ENCODE measurements at places on chromosomes 1 and 21. TPM values are rescaled to one million over a fixed set of nuclear protein-coding genes. Genes with fewer than 3 reads are reported as not detected.

GRCh38 chr1:161198194-161198896 lies 509 bp downstream of the ADAMTS4 start:
- no peak for DNase-seq

DNA sequence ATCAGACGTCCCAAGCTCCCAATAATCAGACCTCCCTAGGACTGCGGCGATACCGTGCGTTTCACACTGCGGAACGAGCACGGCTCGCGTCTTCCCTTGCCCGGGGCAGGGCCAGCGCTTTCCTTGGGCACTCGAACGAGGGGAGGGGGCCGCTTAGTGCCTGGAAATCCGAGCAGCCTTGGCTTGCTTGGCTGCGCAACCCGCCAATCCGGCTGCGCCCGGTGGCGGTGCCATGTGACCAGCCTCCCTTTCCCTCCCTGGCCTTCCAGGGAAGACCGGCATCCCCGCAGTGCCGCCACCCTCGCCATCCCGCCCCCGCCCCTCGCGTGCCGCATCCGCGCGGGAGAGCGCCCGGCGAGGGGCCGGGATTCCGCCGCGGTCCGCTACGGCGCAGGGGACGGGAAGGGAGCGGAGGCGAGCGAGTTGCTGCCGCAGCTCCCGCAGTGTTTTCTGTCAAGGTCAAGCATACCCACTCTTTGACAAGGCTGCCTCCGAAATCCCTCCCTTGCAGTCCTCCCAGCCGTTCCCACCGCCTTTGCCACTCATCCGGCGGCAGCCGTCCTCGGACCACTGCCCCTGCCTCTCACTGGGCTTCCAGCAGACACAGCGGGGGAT lies 8.3 kb upstream of the RNF19B start:
- peak; percentile 88 for DNase-seq

DNA sequence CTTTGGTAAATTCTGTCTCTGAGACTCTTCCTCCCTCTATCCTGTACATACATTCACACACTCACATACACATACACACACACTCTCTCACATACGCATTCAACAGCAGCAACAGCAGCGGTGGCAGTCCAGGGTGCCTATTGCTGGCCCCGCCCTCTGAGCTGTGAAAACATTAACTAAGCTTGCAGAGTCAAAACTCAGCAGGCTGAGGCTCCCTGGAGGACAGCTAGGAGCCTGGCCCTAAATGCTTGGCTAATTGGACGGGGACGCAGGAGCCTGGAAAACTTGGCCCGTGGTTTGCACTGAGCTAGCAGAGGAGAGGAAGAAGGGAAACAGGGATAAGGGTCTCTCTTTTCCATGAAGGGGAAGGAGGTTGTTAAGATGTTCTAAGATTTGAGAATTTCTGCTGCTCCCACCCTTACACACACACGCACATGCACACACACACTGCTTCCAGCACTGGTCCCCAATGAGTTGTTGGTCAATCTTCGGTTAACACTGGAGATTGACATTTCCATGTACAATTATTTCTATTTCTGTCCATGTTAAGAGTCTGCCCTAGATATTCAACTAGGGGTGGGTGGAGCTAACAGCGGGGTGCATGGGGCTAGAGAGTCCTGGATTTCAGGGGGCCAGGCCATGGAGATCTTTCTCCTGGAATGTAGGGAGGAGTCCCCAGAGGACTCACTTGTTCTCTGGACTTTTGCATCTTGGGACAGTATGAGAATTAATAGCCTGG lies 94.2 kb downstream of the PLXNA2 start:
- DNase-seq: no peak

DNA sequence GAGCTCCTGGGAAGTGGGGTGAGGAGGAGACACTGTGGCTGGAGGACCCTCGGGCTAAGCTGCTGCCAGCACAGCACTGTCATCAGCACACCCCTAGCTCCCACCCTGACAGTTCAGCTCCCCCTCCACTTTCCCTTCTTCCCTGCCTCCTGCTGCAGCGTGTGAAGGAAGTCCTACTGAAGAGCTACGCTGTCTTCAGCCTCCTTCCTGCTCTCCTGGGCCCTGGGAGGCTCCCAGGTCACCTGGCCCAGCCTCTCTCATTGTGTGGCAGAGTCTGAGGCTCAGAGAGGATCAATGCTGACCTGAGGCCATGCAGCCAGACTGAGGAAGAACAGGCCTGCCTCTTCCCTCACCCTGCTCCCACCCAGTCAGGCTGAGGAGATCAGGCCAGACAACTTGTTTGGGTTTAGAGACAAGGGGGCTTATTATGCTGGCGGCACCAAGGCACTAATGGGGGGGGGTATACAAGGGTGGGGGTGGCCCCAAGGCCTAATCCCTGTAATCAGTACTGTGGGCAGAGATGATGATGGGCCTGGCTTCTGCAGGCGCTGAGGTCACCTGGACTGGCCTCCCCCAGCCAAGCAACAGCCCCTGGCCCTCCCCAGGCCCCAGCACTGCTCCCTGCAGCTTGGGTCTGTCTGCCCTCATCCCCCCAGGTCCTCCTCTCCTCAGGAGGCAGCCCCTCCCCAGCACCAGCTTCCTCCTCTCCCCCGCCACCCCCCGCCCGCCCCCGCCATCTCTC lies 9.1 kb downstream of the NES start:
- no peak for DNase-seq

DNA sequence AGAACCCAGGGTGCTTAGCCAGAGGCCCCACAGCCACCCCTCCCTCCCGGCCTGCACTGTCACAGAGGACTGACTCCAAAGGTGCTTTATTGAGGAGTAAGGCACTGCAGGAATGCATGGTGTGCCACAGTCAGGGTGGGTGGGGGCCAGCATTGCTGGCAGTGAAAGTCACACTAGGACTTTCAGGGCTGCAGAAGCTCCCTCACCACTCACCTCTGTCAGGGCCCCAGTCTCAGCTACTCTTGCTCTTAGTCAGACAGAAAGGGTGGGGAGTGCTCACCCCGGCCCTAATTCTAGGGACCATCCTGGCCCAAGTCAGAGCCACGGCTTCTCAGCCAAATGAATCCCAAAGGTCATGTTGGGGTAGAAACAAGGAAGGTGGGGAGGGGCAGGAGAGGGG lies 19.4 kb downstream of the KNCN start:
- DNase-seq: no peak

GRCh38 chr1:36343651-36344394 lies 20.4 kb upstream of the EVA1B start:
- no peak for DNase-seq

DNA sequence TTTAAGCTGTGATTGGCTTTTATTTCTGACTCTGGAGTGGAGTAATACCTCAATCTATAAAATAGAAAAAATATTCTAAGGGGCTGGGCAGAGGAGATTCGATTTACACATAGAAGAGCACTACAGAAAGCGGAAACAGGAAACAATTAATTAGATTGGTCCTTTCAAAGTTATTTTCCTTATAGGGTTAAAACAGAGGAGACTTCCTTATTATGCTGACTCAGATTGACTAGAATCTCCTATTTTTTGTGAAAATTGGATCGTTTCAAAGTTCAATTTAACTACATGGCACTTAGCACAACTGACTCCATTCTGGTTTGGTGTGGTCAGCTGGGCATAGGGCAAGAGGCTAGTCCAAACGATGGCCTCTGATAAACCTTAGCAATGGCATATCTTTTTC lies 48.3 kb upstream of the NCAM2 start:
- DNase-seq: no peak

DNA sequence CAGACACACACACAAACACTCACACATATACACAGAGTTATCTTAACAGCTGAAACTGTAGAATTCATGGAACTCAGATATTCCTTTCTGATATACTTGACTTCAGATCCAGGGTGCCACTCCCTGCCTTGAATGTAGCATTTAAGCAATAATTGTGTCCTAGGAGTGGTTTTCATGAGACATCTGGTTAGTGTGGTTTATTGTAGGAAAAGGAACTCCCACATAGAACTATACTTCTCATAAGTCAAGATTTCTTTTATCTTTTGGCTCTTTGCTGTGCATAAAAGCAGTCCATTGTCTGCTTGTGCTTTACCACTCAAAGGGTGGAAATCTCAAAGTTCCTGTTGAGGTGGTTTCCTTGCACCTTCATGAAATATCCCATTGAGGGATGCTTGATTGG lies 272.6 kb upstream of the SGIP1 start:
- no peak for DNase-seq

DNA sequence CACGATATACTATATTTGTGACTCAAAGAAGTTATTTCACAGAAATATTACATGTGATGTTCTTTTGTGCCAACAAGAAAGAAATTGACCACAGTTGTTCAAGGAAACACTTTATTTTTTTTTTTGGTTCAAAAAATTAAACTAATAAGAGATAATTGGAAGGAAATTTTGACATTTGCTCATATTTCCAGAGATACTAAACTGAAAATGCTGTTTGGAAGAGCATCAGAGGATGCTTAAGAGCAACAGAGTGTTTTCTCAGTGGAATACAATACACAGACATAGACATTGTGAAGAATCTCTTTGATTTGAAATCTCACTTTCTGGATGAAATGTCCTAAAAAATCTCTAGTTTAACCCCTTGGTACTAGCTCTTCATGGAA lies 760.4 kb upstream of the CXADR start:
- no peak for DNase-seq

DNA sequence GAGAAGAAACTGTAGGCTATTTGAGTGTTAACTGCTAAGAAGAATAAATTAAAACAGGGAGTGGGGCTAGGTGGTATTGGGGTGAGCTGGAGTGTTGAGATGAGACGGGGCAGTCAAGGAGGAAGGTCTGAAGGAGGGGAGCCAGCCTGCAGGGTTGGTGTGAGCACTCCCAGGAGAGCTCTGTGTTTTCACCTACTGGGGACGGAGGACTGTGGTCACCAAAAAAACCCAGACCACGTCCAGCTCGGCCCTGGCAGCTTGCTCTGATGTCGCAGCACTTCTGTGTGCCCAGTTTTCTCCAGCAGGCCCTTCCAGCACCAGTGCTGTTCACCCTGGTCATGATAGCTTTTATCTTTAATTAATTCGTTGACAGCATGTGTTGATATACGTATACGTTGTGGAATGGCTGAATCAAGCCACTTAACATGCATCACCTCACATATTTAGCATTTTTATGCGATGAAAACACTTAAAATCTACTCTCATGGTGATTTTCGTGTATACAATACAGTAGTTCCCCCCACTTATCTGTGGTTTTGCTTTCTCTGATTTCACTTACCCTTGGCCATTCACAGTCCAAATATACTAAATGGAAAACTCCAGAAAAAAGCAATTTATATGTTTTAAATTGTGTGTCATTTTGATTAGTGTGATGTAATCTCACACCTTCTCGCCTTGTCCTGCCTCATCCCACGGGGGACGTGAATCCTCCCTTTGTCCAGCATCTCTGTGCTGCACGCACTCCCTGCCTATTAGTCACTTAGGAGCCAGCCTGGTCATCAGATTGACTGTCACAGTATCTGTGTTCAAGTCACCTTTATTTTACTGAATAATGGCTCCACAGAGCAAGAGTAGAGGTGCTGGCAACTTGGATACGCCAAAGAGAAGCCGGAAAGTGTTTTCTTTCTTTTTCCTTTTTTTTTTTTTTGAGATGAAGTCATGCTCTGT lies 12.3 kb downstream of the FAM3B start:
- DNase-seq: peak; percentile 51

- peak; percentile 47 for DNase-seq
These were observed 23.2 kb upstream of the TMEM222 start for GRCh38 chr1:27298632-27299384.

GRCh38 chr1:166202546-166202945 lies 35.7 kb upstream of the FAM78B start:
- no peak for DNase-seq

GRCh38 chr1:119541389-119541788 lies 34.4 kb downstream of the HSD3B1 start:
- DNase-seq: no peak

- DNase-seq: no peak
These were observed 77.7 kb downstream of the TOMM20 start for GRCh38 chr1:235050911-235051360.

DNA sequence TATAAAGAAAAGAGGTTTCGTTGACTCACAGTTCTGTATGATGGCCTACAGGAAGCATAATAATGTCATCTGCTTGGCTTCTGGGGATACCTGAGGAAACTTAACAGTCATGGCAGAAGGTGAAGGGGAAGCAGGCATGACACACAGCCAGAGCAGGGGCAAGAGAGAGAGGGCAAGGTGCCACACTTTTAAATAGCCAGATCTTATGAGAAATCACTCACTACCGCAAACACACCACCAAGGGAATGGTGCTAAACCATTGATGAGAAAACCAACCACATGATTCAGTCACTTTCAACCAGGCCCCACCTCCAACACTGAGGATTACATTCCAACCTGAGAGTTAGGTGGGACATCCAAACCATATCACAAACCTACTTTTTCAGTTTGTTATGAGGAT lies 245.9 kb upstream of the SGIP1 start:
- DNase-seq: no peak

- DNase-seq: no peak
These were observed 275.2 kb downstream of the KAZN start for GRCh38 chr1:14873677-14874076.

- DNase-seq: no peak
These were observed 85.7 kb upstream of the RALGPS2 start for GRCh38 chr1:178639326-178639725.

DNA sequence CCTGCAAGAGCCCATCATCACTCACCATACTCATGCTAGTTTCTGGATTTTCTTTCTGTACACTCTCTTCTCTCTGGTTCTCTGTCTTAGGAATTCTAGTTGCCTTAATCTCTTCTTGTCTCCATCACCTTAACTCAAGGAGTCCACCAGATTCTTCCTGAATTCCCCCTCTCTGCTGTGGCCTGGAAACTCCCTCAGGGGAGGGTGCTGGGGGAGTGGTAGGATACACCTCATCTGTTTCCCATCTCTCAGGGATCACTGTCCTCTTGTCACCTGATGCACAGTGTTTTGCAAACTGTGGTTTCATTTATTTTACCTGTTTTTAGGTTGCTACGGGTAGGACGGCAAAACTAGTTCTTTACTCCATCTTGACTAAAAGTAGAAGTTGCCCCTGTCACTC lies 6.6 kb upstream of the GNG12 start:
- no peak for DNase-seq

DNA sequence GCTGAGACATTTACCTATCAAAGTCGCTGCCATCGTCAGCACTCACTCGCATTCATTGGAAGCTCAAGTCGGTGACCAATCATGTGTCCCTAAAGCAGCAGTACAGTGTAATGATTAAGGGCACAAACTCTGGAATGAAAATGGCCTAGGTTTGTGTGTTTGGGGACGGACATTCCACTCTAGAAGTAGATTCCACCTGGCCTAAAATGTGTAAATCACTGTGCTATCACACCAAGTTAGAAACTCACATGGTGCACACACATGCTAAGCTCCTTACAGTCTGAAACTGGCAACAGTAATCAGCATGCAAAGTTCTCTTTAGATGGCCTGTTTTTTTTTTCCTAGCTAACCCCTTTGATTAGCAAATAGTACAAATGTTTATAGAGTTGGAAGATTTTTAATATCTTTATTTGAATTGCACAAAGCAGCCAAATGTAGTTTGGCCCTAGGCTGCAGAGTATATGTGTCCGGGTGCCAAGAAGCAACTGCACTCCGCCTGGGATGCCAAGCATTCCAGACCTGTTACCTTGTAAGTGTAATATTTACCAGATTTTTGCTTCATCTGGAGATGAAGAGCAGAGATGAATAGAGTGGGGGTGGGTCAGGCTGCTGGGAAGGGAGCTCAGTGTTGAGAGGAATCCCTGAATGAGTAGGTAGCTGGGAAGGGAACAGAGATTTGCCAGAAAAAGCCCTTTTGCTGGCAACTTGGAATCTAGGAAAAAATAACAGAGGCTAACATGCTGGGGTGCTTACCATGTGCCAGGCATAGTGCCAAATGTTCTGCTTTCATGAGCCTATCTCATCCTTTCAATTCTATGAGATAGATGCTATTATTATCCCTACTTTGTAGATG lies 35.2 kb downstream of the TGFB2 start:
- no peak for DNase-seq

ZBTB40 gene
- total RNA-seq: 17.4 TPM

KIF14 gene
- total RNA-seq: 0.03 TPM

PLPP3 gene
- total RNA-seq: 112 TPM

RPS8 gene
- 1,343 TPM for total RNA-seq
